ENCODE measurements at places on chromosomes 6 and 20.

DNA sequence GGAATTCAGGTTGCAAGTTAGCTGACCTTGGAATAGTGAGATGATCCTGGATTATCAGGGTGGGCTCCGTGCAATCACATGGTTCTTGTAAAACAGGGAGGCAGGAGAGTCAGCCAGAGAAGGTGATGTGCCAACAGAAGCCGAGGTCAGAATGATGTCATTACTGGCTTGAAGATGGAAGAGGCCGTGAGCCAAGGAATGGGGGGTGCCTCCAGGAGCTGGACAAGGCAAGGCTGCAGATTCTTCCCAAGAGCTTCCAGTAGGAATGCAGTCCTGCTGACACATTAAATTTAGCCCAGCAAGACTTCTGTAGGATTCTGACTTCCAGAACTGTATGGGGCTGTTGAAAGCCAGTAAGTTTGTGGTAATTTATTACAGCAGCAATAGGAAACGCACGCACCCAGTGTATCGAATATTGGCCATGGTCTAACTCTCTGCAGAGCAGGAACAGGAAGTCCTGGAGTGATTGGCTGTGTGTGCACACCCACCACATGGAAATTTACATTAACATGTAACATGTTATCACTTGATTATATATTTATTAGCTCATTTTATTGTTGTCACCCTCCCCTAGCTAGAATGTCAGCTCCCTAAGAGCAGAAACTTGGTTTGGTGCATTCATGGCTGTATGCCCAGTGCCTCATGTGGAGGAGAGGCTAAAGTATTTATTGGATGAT, 19.1 kb downstream of the SLC24A3 start:
- DNase-seq: no peak

- no peak for DNase-seq
Observed at GRCh38 chr6:41194386-41194785, 6.6 kb downstream of the TREML2 start.

- DNase-seq: no peak
Observed at GRCh38 chr20:63856098-63856511, 5.2 kb upstream of the ABHD16B start.

- DNase-seq: no peak
Observed at GRCh38 chr6:41036186-41036585, 2.8 kb downstream of the UNC5CL start.

Data from hippocampal formation (tissue), 2 donors.